ENCODE measurements at places on chromosomes 5 and 9.

- DNase-seq = no peak
These were observed 510.0 kb downstream of the GADD45G start for GRCh38 chr9:90114641-90115425.

DNA sequence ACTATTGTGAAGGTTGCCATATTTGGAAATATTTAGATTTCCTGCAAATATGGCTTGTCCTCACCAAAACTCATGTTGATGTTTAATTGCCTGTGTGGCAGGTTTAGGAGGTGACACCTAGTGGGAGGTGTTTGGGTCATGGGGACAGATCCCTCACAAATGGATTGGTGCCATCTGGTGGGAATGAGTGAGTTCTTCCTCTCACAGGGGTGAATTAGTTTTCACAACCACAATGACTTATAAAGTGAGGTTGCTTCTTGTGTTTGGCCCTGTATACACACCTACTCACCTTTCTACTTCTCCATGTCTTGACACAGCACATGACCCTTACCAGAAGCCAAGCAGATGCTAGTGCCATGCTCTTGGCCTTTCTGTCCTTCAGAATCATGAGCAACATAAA lies 41.1 kb downstream of the ISOC1 start:
- no peak for DNase-seq

DNA sequence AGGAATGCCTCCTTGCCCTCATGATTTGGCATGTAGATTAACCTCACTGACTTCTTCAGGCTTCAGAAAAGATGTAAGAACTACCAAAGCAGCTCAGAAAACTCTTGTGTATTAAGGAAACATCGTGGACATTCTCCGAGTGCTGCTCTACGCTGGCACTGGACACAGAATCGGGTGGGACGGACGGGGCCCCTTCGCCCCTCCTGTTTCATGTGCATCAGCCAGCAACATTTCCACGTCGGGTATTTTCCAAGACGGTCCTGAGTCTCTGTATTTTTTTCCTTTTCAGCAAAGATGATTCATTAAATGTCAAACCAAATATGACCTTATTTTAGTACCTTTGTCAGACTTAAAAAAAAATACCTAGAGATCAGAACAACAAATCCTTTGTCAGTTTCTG lies 583.6 kb downstream of the CCDC171 start:
- DNase-seq = no peak

DNA sequence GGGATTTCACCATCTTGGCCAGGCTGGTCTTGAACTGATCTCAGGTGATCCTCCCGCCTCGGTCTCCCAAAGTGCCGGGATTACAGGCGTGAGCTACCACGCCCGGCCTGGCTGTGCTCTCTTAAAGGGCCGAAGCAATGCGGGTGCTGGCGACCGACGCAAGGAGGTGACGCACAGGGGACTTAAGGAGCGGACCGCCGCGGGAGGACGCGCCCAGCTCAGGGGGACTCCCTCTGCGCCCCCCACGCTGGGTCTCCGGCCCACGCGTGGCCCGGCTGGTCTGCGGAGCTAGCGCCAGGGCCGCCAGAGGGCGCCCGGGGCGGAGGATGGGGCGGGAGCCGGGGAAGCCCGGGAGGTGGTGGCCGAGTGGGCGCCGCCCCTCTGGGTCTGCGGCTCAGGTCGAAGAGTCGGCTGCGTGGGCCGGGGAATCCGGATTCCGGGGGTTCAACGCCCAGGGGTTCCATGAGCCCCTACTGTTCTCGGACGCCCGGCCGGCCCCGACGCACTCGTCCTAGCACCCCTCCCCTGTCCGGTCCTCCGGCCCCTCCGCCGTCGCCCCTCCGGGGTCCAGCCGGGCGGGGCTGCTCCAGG lies 502 bp upstream of the CERCAM start:
- DNase-seq = peak; percentile 94

All from adipocyte (in vitro differentiated cells).